ENCODE measurements at places on chromosomes 5 and 9.

DNA sequence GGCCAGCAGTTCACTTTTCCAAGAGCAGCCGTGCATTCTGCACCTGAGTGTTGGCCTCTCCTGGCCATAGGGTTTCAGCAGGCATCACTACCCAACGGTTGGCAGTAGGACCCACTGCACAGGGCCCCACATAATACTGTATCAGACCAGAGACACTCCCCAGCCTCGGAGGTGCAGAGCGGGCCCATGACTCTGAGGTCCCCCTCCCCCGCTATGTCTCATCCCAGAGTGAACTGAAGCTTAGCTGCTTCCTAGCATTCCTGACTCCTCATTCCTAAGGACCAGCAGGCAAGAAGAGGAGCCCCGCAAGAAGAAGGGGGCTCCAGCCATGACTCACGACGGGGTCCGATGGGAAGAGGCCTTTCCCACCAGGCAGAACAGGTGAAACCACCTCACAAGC, 67.2 kb downstream of the CAMSAP1 start:
- DNase-seq: no peak

- no peak for DNase-seq
These were observed 70.1 kb downstream of the RIC1 start for GRCh38 chr9:5698810-5699556.

DNA sequence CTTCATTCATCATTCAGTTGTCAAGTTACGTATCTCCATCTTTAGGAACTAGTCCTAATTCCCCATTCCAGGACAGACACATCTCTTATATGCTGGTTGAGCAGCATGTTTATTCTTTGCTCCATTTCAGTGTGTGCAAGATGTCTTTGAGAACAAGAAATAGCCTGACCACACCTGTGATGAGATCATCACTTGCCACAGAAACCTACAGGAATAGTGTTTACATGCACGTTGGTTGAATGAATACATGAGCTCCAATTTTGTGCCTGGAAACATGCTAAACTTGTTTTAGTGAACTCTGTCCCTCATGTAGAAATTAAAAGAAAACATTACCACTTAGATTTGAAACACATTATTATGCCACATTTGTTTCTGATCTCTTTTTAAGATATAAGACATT, 489.1 kb downstream of the CDH18 start:
- DNase-seq: no peak

DNA sequence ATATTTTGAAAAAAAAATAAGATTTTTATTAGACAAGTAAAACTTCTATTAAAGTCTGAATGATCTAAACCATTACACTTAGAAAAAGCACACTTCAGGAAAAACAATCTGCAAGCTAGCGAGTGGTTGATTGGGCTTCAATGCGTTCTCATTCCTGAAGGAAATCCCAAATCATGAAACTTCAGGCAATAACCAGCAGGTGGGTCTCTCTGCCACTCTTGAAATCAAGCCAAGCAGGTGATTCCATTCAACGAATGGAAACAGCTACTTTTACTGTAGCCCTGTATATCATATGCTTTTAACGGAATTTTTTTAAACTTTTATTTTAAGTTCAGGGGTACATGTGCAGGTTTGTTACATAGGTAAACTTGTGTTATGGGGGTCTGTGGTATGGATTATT, 234.5 kb upstream of the TRPM3 start:
- DNase-seq: no peak

- DNase-seq: no peak
These were observed 22.7 kb upstream of the RXRA start for GRCh38 chr9:134303601-134304000.

- no peak for DNase-seq
These were observed 43.9 kb downstream of the PNPLA7 start for GRCh38 chr9:137506274-137506673.

DNA sequence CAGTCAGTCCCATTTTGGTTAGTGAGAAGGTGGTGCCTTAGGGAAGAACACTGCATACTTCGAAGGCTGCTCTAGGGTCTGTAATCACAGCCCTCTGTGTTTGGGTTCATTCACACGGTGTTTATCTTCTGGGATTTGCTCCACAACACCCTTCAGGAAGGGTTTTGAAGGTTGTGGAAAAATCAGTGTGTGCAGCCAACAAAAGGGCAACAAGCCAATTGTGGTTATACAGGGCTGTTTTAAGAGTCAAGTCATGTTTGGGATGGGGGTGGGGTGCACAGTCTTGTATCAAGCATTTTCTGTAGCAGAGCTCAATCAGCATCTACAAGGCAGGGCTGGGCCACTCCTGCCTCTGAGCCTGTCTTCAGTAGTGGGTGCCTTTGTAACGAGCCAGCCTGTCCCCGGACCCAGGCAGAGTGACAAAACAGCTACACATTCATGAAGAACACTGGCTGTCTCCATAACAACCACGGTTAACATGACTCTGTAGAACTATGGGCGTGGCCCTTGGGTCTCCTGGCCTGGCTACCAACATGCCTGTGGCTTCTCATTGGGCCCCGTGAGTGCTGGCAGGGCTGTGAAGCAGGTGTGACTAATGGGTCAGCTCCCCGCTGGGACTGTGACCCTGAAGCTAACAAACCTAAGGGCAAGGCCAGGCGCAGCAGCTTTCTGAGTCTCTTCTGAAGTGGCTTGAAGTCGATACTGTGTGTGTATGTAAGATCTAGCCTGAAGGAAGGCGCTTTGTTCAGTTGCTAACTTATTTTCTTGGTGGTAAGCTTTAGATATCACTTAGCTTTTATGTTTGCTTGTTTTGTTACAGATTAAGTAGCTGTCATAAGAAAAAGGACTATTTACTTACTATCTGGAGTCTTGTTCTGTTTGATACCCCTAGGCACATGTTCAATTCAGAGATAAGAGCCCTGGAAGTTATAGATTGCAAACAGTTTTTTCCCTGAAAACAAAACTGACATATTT, 27.9 kb upstream of the GOLM1 start:
- no peak for DNase-seq

GRCh38 chr9:21883642-21884041, 81.2 kb downstream of the MTAP start:
- no peak for DNase-seq

DNA sequence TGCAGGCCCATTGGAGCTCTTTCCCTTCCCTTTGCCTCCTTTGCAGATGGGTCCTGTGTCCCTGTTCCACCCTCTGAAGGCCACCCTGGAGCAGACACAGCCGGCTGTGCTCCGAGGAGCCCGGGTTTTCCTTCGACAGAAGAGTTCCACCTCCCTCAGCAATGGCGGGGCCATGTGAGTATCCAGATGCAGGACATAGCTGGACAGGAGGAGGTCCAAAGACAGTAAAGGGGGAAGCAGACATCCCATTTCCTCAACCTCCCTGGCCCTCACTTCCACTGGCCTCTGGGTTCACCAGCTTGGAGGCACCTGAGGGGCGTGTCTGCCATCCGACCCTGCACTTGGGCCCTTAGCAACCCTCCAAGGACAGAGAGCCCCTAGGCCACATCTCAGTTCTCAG, 237.9 kb downstream of the CACNA1B start:
- no peak for DNase-seq

- peak; percentile 45 for DNase-seq
These were observed 494 bp downstream of the CERT1 start for GRCh38 chr5:75510836-75511434.

DNA sequence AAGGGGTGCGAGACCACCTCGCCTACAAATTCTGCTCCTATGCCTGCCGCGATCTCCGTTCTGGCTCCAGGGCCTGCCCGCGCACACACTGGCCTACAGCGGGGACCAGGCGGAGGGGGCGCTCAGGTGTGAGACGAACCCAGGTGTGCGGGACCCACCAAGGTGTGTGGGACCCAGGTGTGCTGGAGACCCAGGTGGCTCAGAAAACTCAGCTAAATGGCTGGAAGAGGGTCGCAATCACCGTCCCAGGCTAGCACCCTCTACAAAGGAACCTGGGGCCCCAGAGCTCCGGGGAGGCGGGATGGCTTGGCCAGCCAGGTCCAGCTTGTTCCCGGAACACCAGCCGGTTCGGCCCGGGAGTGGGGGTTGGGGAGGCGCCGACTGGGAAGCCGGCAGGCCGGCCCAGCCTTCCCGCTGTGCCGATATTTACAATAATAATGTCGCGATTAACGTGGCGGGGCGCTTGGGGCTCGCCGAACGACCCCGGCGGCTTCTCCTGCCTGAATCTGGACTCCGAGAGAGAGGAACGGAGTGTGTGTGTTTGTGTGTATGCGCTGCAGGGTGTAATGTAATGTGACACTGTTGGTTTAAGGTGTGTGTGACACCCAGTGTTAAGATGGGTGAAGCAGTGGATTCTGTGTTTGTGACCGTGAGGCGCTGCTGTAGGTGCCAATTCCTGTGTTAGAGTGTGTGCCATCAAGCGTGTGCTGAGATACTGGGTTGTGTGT, 1.4 kb downstream of the PCDH1 start:
- no peak for DNase-seq

DNA sequence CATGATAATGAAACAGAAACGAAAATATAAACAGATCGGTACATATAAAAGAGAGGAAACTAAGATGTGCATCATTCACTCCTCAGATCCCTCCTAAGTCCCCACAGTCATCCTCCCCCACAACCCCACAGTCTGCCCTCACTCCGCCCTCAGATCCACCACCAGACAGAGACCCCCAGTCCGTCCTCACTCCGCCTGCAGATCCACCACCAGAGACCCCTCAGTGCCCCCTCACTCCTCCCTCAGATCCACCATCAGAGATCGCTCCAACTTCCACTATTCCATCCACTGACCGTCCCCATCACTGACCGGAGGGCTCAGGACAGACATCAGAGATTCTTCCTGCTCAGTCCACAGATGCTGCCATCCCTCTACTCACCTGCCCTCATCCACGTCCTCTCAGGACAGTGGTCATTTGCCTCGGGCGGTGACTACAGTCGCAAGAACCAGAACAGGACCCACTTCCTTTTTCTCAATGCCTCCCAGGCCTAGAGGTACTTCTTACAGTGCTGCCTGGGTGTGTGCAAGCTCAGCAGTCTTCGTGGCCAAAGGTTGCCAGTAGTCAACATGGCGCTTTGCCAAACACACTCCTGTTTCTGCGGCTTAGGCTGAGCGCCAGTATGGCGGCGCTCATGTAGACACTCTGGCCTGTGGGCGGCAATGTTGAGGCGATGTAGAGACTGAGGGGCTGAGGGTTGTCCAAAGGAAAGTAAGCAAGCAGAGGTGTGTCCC, 8.3 kb upstream of the SPATA31C1 start:
- DNase-seq: no peak

DNA sequence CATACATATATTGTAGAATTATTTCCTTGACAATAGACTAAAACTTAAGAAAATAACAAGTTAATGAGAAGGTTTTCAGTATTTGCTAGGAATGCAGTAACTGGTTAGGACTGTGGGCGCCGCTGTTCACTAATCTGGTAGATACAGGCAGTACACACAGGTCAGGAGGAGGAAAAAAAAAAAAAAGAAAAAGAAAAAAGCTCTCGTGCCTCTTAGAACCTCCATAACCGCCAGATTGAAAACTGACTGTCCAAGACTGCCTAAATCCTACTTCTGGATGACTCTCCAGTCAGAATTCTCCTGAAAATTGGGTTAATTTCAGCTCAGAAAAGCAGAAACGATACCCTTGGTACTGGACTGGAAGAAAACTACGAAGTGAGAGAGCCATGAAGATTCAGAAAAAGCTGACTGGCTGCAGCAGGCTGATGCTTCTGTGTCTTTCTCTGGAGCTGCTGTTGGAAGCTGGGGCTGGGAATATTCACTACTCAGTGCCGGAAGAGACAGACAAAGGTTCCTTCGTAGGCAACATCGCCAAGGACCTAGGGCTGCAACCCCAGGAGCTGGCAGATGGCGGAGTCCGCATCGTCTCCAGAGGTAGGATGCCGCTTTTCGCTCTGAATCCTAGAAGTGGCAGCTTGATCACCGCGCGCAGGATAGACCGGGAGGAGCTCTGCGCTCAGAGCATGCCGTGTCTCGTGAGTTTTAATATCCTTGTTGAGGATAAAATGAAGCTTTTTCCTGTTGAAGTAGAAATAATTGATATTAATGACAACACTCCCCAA, at the start of gene PCDHGA1:
TSS of gene PCDHGA1 (plus strand) at position 216 of the 782 bp plus-strand sequence.
- DNase-seq: no peak

DNA sequence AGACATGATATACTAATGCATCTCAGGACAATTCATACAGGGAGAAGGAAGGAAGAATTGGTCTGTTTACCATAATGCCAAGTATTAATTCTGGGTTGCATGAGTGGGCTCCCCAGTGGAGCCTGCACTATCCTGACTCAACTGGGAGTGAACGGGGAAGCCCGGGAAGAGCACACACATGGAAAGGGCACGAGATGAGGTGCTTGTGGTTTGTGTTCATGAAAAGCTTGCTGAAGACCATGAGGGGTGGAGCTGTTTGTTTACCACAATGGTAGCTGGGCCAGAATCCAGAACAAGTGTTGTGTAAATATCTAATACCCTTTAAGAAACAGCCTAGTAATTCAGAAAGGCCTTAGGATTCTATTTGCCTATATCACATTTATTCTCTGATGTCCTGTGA, 44.6 kb downstream of the POC5 start:
- no peak for DNase-seq

GRCh38 chr9:81293651-81294050, 395.7 kb downstream of the TLE1 start:
- no peak for DNase-seq

- no peak for DNase-seq
These were observed 186.2 kb downstream of the RORB start for GRCh38 chr9:74683322-74683721.

GRCh38 chr5:119063579-119064379, 7.1 kb upstream of the DMXL1 start:
- no peak for DNase-seq

- no peak for DNase-seq
These were observed 134.0 kb upstream of the TARS1 start for GRCh38 chr5:33306758-33307157.

DNA sequence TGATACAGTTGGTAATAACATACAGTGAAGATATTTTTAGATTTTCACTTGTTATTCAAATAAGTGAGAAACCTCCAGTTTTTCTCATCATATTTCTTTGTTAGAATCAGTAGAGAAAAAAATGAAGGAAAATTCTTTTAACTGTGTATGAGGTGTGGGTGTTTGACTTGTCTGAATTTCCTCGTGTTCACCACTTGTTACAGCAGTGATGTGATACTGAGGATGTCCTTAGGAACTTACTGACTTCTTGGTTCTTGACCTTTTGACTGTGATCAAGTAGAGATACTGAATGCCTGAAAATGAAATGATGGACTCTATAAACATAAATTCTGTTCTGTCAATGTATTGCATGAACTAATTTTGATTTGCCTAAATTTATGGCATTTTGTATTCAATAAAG, 10.7 kb downstream of the PBX3 start:
- no peak for DNase-seq

DNA sequence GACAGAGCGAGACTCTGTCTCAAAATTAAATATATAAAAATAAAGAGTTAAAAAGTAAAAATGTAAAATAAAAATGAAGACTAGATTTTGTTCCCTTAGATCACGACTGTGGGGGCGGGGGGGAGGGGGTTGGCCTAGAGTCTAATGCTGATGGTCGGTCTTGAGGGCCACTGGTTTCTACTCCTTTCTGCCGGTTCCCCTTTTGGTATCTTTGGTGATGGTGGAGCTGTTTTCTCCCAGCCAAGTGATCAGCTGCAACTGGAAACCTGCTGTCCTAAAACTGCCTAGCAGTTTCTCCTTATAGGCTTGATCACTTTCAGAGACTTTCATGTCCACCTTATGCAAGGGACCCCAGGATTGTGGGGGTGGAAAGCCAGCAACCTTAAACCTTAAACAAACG, 1.1 kb downstream of the SRD5A1 start:
- no peak for DNase-seq

GRCh38 chr5:41978676-41979075, 53.6 kb downstream of the FBXO4 start:
- no peak for DNase-seq
